ENCODE measurements at places on chromosomes 3 and 15.

- DNase-seq = no peak
Observed at GRCh38 chr3:141411251-141411771, 43.0 kb downstream of the ZBTB38 start.

- no peak for DNase-seq
Observed at GRCh38 chr15:63288778-63289378, 11.5 kb downstream of the APH1B start.

DNA sequence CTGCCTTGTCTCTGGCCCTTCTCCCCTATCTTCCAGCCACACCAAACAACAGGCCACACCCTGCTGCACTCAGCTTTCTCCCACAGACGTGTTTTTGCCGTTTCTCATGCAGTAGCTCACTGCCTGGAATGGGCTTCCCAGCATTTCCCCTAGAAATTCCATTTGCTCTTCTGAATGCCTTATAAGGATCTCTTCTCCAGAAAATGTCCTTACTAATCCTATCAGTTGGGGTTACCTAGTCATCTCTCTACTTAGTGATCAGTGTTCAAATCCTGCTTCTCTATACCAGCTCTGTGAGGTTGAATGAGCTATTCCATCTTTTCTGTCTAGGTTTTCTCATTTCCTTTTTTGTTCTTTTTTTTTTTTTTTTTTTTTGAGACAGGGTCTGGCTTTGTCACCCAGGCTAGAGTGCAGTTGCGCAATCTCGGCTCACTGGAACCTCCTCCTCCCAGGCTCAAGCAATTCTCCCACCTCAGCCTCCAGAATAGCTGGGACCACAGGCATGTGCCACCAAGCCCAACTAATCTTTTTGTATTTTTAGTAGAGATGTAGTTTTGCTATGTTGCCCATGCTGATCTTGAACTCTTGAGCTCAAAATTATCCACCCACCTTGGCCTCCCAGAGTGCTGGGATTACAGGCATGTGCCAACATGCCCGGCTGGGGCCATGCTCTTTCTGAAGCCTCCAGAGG lies 98.2 kb upstream of the CHD2 start:
- no peak for DNase-seq

GRCh38 chr15:40085266-40085665 lies 23.4 kb downstream of the BMF start:
- no peak for DNase-seq

GRCh38 chr15:70204652-70205051 lies 106.9 kb upstream of the TLE3 start:
- no peak for DNase-seq

- no peak for DNase-seq
Observed at GRCh38 chr3:39491014-39491413, 23.5 kb downstream of the MOBP start.

- no peak for DNase-seq
Observed at GRCh38 chr15:81473177-81473576, 99.2 kb upstream of the TMC3 start.

- DNase-seq = no peak
Observed at GRCh38 chr3:8238432-8238831, 263.2 kb upstream of the LMCD1 start.

Data from NCI-H1436 treated with DMSO at 0.1 percent for 48 hours (cell line).